ENCODE measurements at places on chromosomes 7 and 10.

GRCh38 chr10:20502903-20503585, 394.1 kb downstream of the NEBL start:
- no peak for DNase-seq

DNA sequence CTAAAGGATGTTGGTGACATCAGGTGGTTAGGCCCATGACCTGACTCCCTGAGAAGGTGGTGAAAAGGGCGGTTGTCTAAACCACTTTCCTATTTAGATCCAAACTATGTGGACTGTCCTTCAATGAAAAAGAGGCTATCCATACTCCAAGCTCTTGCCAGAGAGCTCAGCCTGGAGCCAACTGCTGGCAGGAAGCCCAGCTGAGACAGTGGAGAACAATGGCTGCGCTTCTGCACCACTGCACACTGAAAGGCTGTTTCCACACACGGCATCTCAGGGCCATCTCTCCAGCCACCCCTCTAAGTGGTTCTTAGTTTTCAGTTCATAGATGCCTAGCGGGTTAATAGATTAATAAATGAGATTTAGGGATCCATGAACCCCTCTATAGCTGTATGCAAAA, 488.8 kb upstream of the ZMIZ1 start:
- DNase-seq, result peak; percentile 23

DNA sequence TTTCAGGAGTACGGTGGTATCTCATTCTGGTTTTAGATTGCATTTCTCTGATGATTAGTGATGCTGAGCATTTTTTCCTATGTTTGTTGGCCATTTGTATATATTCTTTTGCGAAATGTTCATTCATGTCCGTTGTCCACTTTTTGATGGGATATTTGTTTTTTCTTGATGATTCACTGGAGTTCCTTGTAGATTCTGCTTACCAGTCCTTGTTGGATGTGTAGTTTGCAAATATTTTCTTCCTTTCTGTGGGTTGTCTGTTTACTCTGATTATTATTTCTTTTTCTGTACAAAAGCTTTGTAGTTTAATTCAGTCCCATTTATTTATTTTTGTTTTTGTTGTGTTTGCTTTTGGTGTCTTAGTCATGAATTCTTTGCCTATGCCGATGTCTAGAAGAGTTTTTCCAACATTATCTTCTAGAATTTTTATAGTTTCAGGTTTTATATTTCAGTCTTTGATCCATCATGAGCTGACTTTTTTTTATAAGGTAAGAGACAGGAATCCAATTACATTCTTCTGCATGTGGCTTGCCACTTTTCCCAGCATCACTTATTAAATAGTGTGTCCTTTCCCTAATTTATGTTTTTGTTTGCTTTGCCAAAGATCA, 320.5 kb downstream of the MAGI2 start:
- no peak for DNase-seq

DNA sequence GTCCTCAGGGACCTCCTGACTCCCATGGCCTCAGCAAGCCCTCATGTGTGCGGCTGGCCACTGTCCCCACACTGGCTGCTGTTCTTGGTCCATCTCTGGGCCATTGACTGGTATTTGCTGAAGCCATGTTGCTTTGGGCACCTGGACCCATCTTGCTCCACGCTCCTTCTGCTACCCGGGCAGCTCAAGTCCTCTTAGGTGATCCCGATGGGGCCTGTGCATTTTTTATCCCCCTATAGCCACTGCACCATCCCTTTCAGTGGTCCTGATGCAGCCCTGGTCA, 16.7 kb downstream of the RAMP3 start:
- no peak for DNase-seq

DNA sequence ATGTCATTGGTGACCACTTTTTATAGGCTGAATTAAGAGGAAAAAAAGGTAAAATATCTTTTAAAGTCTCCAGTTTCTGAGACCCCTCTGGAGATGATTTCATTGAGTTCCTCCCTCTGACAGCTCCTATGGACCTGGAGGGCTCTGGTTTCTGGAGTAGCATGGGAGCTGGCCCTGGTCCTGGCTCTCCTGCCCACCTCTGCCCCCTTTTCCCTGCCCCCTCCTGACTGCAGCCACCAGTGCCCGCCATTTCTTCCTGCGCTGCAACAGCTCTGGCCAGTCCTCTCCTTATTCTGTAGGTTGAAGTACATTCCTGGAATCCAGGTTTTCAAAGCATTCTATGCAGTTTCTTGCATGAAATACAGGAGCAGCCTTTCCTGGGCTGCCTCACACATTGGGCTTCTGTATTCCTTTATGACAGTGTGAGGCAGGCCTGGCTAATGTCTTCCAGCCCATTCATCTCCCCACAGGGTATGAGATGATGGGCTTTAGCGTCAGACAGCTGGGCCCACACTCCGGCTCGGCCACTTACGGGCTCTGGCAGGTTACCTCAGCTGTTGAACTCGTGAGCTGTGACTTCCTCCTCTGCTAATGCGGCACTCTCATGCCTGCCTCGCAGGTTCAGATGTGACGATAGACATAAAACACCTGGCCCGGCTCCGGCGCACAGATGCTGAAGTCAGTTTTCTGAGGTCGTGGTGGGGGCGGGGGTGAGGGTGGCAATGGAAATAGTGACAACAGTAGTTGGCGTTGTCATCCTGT, 101.7 kb downstream of the MGMT start:
- DNase-seq, result no peak

- no peak for DNase-seq
These were observed 93.0 kb downstream of the CPVL start for GRCh38 chr7:29053105-29053872.

DNA sequence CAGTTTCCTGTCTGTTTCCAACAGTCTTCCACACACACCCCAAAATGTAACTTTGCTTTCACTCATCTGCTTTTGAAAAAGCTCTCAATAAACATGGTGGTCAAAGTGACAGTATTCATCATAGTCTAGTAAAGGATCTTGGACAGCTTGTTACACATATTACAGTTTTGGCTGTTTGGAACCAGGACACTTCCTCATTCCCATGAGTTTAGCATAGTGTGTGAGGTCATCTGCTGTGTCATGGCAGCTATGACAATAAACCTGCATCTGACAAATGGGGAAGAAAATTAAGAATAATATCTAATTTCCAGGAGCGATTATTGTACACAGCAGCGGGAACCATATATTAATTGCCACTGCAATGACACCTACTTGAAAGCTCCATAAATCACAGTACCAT, 184.3 kb upstream of the SLC26A5 start:
- no peak for DNase-seq

DNA sequence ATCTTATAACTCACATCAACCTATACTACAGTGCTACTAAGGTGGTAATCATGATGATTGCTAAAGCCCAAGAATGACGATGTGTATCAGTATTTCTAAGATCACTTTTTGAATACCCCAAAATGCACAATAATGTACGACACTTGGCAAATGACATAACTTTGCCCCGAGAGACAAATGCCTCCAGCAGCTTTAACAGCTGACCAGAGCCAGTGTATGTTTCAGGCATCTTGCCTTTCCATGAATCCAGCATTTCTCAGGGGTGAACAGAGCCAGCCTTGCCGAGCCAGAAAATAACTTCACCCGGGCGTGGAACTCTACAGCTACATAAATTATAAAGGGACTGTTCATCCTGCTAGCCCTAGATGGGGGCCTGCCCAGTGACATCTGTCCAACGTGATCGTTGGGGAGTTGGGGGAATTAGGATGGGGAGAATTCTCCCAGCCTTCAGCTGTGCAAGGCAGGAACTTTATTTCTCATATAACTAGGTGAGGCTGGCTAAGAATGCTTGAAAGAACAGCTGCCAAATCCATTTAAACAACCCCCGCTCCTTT, 1.8 kb downstream of the IGFBP3 start:
- DNase-seq, result no peak

DNA sequence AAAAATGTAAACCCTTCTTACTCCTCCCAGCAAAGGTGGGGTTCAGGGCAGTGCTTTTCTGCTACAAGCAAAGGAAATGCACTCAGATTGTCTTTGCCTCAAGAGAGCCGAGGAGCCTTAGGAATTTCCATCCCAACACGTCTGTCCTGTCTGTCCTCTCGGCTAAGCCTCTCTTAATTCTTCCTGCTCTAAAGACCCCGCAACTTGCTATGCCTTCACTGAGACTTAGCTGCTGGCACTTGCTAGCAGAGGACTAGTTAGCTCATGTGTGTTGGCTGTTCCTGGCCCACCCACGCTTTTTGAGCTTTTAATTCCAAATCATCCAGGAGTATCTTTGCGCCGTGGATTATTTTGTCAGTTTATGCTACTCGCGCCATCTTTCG, 481 bp upstream of the NPM3 start:
- DNase-seq, result no peak

DNA sequence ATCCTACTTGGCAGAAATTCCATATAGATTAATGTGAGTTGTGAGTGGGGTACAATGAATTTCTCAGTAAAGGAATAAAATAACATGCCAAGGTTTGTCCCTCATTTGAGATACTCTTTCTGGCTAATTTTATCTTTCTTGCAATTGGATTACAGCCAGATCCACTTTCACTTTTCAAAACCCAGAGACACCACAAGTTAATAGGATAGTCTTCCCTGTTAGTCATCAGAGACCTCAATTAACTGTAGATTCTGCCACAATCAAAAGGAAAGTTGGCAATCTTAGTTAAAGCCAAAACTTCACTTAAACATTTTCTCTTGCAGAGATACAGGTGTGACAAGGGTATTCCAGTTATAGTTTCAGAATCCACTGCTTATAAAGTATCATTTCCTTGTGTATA, 91.4 kb upstream of the PHYHIPL start:
- DNase-seq, result no peak

DNA sequence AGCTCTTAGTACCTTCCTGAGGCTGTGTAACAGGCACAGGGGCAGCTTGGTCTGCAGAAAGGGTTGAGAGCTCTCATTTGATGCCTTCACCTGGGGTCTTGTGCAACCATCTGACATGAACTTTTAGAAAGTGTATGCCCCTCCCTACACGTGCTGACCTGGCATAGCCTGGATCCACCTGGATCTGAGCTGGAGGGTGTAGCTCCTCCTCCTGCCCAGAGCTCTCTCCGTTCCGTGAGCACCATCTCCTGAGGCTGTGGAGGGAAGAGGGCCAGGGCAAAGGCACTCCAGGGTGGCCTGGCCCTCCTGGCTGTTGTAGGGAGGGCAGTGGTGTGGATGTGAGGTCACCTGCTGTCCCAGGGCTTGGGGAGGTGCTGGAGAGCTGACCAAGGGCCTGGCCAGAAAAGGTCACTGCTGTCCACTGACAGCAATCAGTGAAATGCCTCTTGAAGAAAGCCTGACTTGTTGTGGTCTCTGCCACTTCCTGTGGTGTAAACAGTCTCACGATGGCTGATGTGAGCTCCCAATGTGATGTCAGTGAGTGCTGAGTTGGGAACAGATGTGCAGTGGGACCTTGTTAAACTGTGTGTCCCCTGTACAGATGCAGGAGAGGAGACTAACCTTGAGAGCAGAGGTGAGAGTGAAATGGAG, 23.0 kb downstream of the AMZ1 start:
- DNase-seq, result no peak

DNA sequence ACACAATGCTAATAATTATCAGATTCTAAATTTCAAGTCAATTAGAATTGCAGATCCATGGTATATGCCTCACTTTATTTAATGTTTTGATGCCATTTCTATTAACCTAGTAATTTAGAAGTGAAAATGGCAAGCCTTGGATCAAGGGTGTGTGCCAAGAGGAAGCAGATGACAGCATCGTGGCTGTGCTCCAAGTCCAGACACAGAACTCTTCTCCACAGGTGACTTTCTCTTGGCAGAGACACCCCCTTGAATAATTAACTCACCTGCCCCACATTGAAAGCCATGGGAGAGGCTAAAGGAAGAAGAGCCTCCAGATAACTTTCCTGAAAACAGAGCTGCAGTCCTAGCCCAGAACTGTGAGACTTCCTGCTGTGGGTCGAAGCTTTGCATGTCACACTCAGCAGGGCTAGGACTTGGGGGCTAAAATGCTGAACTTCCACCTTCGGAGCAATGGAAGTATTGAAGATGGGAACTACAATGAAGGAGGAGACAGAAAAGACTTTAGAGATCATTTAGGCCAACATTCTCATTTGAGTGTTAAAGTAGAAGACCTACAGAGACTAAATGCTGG, 996 bp upstream of the C10orf90 start:
- DNase-seq, result no peak

DNA sequence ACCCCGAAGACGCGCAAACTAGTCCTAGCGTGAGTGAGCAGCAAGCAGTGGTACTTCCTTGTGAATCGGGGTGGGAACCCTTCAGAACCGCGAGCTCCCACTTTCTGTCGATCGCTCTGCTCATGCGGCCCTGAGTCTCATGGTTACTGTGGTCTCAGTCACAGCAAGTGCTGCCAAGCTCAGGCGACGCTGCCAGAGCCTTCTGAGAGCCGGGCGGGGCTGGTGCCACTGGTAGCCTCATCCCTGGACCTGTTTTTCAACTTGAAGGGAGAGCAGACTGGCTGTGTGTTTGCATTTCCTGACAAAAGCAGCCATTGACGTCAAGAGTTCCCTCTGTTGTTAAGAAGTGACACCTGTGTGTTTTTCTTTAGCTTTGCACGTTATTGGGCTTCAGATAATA, 32.9 kb upstream of the BHLHA15 start:
- no peak for DNase-seq

- DNase-seq, result no peak
These were observed 474.4 kb upstream of the GALNT17 start for GRCh38 chr7:70657571-70657970.

GRCh38 chr7:104935276-104935675, 78.7 kb upstream of the KMT2E start:
- DNase-seq, result no peak

GRCh38 chr10:28738200-28738599, 60.9 kb downstream of the BAMBI start:
- no peak for DNase-seq

DNA sequence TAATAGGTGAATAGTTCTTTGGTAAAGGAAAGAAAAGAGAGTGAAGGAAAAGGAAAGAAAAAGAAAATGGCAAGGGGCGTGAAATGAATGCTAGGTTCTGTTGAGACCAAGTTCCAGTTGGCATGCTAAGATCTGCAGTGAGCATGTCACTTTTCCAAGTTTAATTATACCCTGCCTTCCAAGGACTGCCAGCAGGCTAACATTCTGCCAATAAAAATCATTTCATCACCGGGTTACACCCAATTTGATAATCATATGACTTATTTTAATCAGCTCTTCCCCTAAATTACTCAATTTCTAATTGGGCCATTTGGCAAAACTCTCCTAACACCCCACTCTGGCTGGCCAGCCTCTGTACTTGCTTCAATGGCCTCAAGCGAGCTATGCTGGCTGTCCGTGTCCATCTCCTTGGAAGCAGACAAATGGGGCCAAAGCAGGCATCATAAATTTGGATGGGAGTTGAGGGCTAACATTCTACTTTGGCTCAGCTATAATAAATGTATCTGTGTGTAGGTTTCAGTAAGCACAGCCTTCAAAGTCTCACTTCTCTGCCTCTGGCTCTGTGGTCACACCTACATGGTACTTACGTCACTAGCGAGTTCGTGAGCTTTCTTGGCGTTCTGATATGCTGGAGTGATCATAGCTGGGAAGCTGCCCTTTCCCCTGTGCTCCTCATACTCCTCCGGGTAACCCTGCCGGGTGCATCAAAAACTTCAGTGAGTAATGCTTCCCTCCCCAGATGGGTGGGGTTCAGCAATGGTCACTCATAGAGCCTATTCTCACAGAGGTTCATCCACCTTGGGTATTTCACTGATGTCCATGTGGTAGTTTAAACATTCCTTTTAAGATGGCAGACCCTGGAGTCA, 17.3 kb downstream of the NRAP start:
- no peak for DNase-seq

Measured in transverse colon (tissue), 4 donors.